Activated CD8-positive, alpha-beta memory T cell treated with anti-CD3 and anti-CD28 coated beads for 1 hour (primary cell): ENCODE measurements at places on chromosomes 4 and X.

DNA sequence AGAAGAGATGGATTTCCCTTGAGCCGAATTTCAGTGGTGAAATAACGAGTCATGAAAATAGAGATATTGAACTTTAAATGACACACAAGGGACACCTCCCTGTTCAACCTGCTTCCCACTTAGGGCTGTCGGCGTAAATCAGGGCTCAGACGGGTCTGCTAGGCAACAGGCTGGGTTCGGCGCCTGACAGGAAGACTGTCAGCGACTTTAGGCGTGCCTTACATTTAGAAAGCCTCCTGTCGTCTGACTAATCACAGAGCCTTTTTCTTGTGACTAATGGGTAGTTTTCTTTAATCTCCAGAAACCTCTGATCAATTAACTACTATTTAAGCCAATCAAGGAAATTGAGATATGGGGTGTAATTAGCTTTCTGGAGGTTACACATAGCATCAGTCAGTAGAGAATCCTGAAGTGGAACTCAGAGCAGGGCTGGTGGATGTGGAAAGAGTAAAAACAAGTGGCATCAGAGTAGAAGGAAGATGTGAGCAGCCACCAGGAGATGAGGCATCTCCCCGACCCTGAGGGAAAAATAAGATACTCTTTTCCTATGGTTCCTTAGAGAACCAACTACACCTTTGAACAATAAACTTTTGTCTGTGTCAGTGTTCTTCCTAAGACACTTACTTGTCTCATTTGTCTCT, 86.2 kb upstream of the HS3ST1 start:
- DNase-seq: no peak

DNA sequence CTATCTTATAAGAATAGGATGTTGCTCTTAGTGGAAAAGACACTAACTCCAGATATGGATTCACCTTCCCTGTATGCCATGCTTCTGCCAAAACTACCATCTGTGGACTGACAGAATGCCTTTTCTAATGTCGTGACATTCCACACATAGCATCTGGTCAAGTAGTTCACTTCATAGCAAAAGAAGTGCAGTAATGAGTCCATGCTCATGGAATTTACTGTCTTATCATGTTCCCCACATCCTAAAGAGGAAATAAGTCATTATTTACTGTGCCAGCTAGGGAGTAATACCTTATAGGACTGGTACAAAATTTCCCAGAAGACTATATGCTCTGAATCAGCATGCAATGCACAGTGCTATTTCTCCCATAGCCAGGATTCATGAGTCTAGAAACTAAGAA, 562.4 kb downstream of the TLL1 start:
- DNase-seq: no peak

DNA sequence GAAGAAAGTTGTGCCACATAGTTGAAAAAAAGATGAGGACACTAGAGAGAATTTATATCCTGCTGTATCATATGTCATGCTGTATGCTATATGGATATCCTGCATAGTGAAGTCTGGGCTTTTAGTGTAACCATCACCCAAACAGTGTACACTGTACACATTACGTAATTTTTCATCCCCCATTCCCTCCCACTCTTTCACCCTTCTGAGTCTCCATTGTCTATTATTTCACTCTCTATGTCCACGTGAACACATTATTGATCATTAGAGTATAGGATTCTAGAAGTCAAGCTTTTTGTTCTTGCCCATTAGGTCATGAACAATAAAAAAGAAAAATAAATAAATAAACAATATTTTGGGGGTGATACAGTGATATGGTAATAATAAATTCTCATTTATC, 18.0 kb upstream of the FRYL start:
- no peak for DNase-seq

- DNase-seq: no peak
These were observed 75.7 kb downstream of the RASL11B start for GRCh38 chr4:52937829-52938228.

DNA sequence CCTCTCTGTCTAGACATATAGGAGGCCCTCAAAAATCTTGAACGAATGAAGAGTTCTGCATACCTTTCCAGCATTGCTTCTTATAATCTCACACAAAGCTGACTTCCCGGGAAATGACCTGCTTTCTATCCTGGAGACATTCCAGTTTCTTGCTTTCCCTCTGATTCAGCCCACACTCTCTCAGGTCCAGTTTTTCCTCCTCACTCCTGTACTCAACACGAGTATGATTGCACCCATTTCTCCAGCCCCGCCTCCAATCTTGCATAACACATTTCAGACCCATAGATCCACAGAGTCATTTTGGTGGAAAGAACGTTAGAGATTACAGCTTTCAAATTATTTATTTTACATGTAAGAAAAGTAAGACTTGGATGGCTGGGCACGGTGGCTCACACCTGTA, 127.5 kb upstream of the TLR3 start:
- DNase-seq: no peak

DNA sequence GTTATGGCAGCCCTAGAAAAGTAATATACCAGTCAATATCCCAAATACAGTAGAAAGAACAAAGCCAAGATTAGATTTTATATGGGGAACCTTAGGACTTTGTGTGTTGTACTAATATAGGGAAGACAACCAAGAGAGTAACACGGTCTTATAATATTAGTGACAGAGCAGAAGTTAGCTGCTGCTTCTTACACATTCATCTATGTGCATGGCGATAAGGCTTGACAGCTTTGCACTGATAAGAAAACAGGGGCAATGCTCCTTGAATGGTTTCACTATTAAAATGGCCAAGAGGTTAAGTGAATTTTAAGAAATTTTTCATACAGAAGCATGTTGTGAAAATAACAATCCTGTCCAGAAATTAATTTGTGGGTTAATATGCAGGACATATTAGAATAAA, 521.6 kb downstream of the CCSER1 start:
- DNase-seq: no peak

DNA sequence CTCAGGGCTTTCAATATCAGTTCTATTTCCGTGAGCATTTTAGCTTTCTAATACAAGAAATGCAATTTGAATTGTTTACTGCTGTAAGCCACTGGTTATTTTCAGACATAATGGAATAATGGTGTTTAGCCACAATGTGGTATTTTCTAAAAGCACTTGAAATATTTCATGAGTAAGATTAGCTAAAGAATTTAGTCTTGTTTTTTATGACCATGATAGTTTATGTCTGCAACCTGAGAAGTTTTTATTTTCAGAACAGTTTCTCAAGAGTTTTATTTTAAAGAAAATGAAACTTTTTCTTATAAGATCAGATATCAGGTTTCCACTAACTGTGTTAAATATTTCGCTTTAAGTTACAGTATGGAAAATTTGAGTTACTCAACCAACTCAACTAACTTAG, 60.2 kb downstream of the SLIT2 start:
- DNase-seq: no peak

- no peak for DNase-seq
These were observed 300.1 kb downstream of the NAF1 start for GRCh38 chr4:162866565-162866964.

DNA sequence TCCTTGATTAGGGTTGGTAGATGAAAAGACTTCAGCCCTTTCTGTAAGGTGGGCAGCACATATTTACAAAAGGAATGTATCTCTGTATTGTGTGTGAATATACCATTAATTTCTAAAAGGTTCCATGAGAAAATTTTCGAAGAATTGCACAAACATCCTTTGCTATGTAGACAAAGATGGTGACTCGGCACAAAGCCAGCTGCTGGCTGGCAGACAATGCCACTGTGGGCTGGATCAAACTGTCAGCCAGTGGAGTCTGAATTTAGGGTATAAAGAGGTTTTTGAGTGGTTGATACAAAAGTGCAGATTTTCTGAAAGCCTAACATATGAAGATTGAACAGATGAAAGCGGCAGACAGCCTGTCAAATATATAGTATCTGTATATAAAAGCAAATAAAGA, 5.6 kb upstream of the TXK start:
- DNase-seq: no peak

DNA sequence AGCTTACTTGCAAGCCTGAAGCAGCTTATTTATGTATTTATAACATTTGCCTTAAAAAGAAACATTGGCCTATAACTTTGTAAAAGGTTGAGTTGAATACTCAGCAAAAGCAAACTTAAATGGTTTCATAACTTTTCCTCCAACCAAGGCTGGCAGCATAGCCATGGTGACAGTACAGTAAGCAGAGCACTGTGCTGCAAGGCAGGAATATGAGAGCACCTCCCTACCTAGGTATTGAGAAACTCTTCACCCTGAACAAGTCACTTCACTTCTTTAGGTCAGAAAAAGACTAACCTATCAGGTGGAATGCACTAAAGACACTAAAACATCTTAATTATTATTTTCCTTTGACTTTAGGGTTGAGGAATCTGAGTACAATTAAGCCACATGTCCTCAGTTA, 63.9 kb upstream of the GYPA start:
- DNase-seq: no peak

DNA sequence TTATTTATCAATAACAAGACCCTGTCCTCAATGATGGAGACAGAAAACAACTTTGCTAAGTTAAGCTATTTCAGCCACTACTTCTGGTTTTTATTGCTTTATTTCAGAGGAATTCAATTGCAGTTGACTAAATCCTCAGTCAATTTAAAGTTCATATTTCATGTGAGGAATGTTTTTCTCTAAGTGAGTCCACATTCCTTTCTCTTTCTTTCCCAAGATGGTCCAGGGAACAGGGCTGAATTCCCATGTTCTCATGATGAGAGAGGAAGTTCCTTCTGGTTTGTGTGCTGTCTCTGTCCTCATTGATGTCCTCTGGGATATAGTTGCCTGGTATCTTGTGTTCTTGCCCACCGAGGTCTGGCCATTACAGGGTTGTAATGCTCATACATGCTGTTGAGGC, 117.2 kb downstream of the SLIT2 start:
- DNase-seq: no peak

GRCh38 chr4:150072906-150073714, 5.1 kb upstream of the DCLK2 start:
- no peak for DNase-seq

GRCh38 chr4:113316879-113317278, 267.4 kb downstream of the ANK2 start:
- no peak for DNase-seq

- DNase-seq: no peak
These were observed 59.2 kb upstream of the CD99 start for GRCh38 chrX:2631743-2632532.

- DNase-seq: no peak
These were observed 92.1 kb downstream of the BMPR1B start for GRCh38 chr4:94849901-94850300.

DNA sequence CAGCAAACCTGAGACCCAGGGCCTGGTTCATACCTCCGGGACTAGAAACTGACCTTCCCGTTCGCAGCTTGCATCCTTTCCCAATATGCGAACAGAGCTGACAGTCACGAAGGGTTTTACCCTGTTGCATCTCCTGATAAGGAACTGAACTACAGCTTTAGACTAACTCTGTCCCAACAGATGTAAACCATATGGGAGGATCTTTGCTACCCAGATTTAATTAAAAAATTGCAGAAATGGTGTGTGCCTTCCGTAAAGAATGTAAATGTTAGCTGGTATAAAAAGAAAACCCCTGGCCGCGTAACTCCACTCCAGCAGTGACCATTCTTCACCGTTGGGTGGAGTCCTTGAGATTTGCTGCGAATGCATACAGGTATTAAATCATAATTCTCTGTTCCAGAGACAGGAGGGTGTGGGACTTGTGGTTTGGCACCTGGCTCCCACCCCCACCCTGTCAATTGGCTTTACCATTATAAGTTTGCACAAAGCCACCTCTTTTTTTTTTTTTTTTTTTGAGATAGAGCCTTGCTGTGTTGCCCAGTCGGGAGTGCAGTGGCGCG, 40.6 kb upstream of the SORCS2 start:
- DNase-seq: no peak

DNA sequence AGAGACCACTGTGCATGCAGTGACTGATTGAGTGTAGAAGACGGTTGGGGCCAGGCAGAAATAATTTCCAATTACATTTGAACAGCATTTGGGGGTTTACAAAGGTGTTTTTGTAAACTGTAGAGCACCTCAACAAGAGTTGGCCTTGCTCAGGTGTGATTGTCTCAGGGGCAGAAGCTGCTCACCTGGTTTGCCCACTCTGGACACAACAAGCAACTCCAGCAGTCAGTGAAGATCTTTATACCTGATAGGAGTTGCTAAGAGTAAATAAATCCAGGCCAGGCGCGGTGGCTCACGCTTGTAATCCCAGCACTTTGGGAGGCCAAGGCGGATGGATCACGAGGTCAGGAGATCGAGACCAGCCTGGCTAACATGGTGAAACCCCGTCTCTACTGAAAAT, 221.3 kb downstream of the RAB28 start:
- no peak for DNase-seq

DNA sequence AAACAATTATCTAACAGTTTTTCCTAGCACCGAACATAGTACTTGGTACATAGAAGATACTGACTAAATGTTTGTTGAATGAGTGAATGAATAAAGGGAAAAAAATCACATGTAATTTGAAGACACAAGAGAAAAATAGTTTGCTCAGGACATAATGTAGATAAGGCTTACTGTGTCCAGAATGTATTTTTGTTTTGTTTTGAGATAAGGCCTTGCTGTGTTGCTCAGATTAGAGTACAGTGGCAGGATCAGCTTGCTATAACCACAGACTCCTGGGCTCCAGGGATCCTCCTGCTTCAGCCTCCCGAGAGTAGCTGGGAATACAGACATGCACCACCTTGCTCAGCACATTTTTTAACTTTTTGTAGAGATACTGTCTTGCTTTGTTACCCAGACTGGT, 6.5 kb downstream of the FAM199X start:
- DNase-seq: no peak

DNA sequence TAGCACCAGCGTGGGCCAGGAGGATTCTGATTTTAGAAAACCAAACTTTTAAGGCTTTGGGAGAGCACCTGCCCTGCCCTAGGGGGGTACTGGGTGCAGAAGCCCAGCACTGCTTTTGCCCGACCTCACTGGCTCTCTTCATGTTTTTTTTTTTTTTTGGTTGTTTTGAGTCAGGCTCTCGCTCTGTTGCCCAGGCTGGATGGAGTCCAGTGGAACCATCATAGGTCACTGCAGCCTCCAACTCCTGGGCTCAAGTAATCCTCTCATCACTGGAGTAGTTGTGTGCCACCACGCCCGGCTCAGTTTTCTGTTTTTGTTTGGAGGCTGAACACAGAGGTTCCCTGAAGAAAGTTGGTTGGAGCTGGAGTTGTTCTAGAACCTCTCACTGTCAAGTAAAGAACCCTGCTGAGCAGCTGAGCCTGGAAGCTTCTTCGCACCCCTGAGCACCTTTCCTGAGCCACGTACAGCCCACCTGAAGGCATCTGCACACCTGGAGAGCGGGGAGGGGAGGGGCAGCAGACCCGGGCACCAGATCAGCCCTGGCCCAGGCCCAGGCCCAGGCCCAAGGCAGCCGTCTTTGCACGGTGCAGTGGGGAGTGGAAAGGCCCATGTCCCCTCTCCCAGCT, 49.5 kb downstream of the SHROOM2 start:
- DNase-seq: no peak

GRCh38 chrX:5788910-5789309, 439.8 kb downstream of the NLGN4X start:
- no peak for DNase-seq

GRCh38 chrX:121407627-121408026, 360.2 kb downstream of the GLUD2 start:
- no peak for DNase-seq

- no peak for DNase-seq
These were observed 48.9 kb upstream of the GRID2 start for GRCh38 chr4:92254767-92255442.
